ENCODE measurements at places on chromosomes 2 and 18.

- no peak for DNase-seq
These were observed at the start of gene VIL1 for GRCh38 chr2:218418717-218419458. VIL1 (plus strand) TSS chr2:218419123; CDS start chr2:218423779, 4,656 bp downstream.

DNA sequence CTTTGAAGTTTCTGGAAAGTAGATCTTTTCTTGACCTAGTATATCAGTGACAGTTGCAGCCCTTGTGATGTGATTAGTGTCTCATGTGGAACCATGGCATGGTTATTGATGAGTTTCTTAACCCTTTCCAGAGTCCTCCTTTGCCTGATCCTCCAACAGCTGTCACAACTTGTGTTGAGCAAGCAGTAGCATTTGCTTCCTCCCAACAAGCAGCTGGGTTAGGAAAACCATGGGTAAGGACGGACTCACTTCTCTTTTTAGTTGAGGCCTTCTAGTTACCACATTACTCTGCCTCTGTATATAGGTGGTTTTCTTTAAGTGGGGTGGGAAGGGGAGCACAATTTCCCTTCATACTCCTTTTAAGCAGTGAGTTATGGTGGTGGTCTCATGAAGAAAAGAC, 96.3 kb downstream of the XRCC5 start:
- DNase-seq: no peak

GRCh38 chr2:210842896-210843295, 286.5 kb downstream of the CPS1 start:
- no peak for DNase-seq

DNA sequence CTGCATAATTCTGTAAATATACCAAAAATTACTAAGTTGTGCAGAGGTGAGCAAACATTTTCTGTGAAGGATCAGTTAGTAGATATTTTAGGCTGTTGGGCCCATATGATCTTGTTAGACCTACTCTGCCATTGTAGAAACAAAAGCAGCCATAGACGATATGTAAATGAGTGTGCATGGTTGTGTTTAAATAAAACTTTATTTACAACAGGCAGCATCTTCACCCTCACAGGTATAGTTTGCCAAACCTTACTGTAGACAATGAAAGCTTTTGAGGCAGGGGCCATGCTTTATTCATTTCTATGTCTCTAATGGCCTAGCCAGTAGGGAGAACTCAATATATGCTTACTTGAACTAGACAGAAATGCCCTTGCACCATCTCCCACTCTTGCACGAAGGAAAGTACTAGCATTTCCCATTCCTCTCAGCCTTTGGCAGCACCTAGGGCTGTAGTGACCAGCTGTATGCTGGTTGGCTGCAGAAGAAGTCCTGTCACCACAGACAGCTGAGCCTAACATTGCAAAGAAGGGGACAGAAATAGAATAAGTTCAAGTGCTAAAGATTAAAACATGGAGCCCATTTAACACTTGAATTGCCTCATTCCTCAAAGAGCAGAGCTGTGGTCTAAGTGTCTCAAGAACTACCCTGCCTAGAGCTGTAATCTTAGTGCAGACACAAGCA, 305.1 kb upstream of the MGAT5 start:
- DNase-seq: no peak

GRCh38 chr18:60656553-60656952, 284.0 kb upstream of the MC4R start:
- no peak for DNase-seq

- peak; percentile 38 for DNase-seq
These were observed 134.8 kb upstream of the CREB1 start for GRCh38 chr2:207394812-207395534.
